Activated naive CD4-positive, alpha-beta T cell treated with anti-CD3 and anti-CD28 coated beads for 36 hours (primary cell): ENCODE measurements at places on chromosomes 11 and 22. TPM values are rescaled to one million over a fixed set of nuclear protein-coding genes. Genes with fewer than 3 reads are reported as not detected.

AHNAK gene
- total RNA-seq = 9.2 TPM

MMP11 gene
- 0.43 TPM for total RNA-seq

GGT1 gene
- 16.1 TPM for total RNA-seq

DNAJB13 gene
- total RNA-seq = not detected

ART1 gene
- total RNA-seq = not detected

DNA sequence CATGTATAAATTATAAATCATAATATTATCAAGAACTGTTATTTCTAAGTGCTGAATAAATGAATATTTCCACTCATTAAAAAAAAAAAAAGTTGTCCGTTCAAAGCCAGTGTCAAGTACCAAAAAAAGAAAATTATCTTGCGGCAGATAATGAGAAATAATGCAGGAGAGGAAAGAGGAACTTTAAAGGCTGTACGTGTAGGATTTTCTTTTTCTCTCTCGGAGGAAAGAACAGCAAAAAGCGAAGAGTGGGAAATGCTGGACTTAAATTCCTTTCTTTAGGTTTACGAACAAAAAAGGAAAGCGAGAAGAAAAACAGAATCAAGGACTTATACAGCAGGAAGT lies 999 bp upstream of the CCDC83 start:
- no peaks in the 10 kb centered on the region for H3K27me3 ChIP-seq
- peak overlapping the region; percentile 89 for H3K27ac ChIP-seq
- H3K4me3 ChIP-seq = peak overlapping the region; percentile 88
- H3K4me1 ChIP-seq = peaks cover 7% of the 10 kb centered on the region
- peaks cover 8% of the 10 kb centered on the region for H3K36me3 ChIP-seq

GRCh38 chr11:7982582-7983119 lies 4.5 kb upstream of the EIF3F start:
- no peaks in the 10 kb centered on the region for H3K27me3 ChIP-seq
- peaks cover 6% of the 10 kb centered on the region for H3K4me1 ChIP-seq
- H3K36me3 ChIP-seq = no peaks in the 10 kb centered on the region
- DNase-seq = no peak
- H3K4me3 ChIP-seq = no peak overlapping the region

DNA sequence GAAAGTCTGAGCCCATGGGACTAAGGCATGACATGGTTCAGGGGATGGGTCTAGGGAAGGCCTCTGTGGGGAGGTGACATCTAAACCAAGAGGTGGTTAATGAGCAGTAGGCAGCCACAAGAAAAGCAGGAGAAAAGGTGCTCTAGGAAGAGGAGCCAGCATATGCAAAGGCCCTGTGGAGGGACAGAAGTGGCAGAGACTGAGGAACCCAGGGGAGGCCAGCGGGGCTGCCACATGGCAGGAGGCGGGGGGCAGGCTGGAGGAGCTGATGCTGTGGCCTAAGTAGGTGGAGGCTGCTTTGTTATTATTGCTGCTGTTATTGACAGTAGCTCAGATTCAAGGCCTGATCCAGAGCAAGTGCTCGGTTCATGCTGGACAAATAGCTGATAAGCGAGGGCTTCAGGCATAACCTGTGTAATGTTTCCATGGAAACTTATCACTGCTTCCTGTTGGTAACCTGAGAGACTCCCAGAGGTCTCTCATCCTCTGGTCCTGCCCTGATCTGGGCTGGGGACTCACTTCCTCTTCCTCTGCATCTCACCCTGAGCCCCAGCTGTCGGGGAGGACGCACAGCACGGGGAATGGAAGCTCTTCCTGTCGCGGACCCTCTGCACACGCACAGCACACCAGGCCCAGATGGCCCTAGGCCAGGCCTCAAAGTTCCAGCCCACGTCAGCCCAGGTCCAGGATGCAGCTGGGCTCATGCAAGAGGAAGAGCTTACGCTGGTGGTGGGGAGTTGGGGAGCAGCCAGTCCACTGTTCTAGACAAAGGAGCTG lies 75.2 kb upstream of the TP53I11 start:
- no peaks in the 10 kb centered on the region for H3K36me3 ChIP-seq
- H3K4me3 ChIP-seq = no peak overlapping the region
- peaks cover 13% of the 10 kb centered on the region for H3K4me1 ChIP-seq

GRCh38 chr11:16013242-16013641 lies 343.1 kb downstream of the SOX6 start:
- no peaks in the 10 kb centered on the region for H3K27me3 ChIP-seq
- no peaks in the 10 kb centered on the region for H3K4me1 ChIP-seq
- no peak overlapping the region for H3K4me3 ChIP-seq
- DNase-seq = no peak
- H3K27ac ChIP-seq = no peak overlapping the region

DNA sequence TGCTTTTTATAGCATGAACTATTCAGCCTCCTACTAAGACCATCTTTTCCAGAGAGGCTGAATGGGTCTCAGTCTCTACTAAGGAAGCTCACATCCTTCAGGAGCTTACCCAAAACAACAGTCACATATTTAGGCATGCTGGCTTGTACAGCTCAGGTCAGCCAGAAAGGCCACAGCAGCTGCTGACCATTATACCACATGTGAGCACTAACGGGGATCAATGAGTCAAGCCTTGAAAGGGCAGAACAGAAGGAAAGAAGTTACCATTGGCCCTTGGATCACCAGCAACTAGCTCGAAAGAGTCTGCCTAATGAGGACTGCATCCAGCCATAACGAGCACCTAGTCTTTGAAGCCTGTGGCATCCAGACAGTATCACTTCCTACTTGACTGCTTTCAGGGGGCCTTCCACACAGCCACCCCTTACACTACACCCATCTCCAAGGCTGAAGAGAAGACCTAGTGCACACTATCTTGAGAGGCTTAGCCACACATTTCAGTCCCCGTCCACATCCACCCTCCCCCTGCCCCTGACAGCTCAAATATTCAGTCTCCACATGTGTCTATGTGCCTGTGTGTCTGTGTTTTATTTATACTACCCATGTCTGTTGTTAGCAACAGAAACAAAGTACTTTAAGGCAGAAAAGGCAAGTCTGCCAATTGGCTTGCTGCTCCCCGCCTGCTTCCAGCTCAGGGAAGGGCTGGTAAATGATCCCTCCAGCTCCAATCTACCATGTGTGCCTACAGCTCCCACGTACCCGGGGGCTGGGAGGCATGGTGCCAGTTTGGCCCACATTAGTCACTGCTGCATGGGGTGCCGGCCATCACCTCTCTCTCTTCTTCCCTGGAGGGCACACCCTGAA lies 95.5 kb downstream of the RPL27A start:
- H3K4me3 ChIP-seq = no peak overlapping the region
- no peak for DNase-seq
- no peak overlapping the region for H3K27ac ChIP-seq
- H3K4me1 ChIP-seq = no peaks in the 10 kb centered on the region

GRCh38 chr22:43400449-43400848 lies 11.4 kb upstream of the MPPED1 start:
- H3K27ac ChIP-seq = no peak overlapping the region
- H3K4me3 ChIP-seq = no peak overlapping the region
- DNase-seq = no peak
- H3K36me3 ChIP-seq = no peaks in the 10 kb centered on the region

DNA sequence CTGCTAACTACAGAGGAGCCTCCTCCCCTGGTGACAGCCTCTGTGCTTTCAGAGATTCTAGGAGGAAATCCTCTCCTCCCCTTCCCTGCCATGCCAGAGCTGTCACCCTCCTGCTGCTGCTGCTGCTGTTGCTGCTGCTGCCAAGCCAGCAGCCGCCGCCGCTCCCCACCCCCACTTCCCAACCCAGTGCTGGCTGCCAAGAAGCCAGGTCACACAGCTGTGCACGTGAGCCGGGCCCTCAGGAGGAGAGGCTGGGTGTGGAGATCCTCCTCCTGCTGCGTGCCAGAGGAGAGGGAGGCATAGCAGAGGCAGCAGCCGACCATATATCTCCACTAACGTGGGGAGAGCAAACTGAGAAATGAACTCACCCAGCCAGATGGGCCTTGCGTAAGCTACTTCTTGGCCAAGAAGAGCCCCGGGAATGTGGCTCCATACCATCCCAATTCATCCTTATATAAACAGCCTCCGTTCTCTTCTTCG lies 12.4 kb downstream of the CRY2 start:
- no peak for DNase-seq
- peaks cover 25% of the 10 kb centered on the region for H3K36me3 ChIP-seq
- no peak overlapping the region for H3K4me3 ChIP-seq
- H3K4me1 ChIP-seq = peaks cover 2% of the 10 kb centered on the region
- H3K27ac ChIP-seq = no peak overlapping the region

GRCh38 chr11:33722590-33723234 lies 13.5 kb downstream of the CD59 start:
- H3K27me3 ChIP-seq = no peaks in the 10 kb centered on the region
- H3K4me3 ChIP-seq = no peak overlapping the region
- peak overlapping the region; percentile 21 for H3K27ac ChIP-seq
- peak; percentile 47 for DNase-seq

GRCh38 chr11:57885298-57886050 lies 123.9 kb downstream of the CTNND1 start:
- peaks cover 3% of the 10 kb centered on the region for H3K27me3 ChIP-seq
- peak; percentile 47 for DNase-seq
- no peak overlapping the region for H3K4me3 ChIP-seq
- H3K36me3 ChIP-seq = no peaks in the 10 kb centered on the region
- no peak overlapping the region for H3K27ac ChIP-seq
- peaks cover 3% of the 10 kb centered on the region for H3K4me1 ChIP-seq

- H3K27ac ChIP-seq = no peak overlapping the region
- H3K4me3 ChIP-seq = no peak overlapping the region
- H3K27me3 ChIP-seq = peaks cover 6% of the 10 kb centered on the region
- DNase-seq = no peak
- no peaks in the 10 kb centered on the region for H3K36me3 ChIP-seq
Observed at GRCh38 chr11:86938900-86939880, 16.0 kb downstream of the FZD4 start.

DNA sequence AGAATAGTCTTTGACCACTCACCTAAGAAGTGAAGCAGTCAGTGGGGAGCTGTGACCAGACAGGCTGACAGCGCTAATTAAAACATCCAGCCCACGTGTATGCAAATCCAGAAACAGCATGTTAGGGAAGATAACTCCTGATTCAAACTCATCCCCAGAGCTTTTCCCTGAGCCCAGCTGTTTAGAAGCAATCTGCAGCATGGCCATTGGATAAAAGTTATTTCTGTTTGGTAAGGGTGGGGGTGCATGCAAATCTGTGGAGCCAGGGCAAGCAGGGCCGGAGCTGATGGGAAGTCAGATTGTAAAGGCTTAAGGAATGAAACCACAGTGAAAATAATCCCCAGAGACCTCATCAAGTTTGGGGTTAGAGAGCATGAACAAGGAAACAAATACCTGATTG lies 247.9 kb upstream of the KIRREL3 start:
- no peaks in the 10 kb centered on the region for H3K27me3 ChIP-seq
- H3K4me1 ChIP-seq = no peaks in the 10 kb centered on the region
- no peak overlapping the region for H3K4me3 ChIP-seq
- no peak overlapping the region for H3K27ac ChIP-seq
- H3K36me3 ChIP-seq = no peaks in the 10 kb centered on the region

GRCh38 chr22:25496396-25497064 lies 67.9 kb upstream of the GRK3 start:
- DNase-seq = no peak
- peaks cover 1% of the 10 kb centered on the region for H3K36me3 ChIP-seq
- no peaks in the 10 kb centered on the region for H3K27me3 ChIP-seq
- no peak overlapping the region for H3K4me3 ChIP-seq
- H3K4me1 ChIP-seq = no peaks in the 10 kb centered on the region

- H3K4me3 ChIP-seq = no peak overlapping the region
- DNase-seq = no peak
- no peaks in the 10 kb centered on the region for H3K4me1 ChIP-seq
- H3K27me3 ChIP-seq = peaks cover 5% of the 10 kb centered on the region
- no peaks in the 10 kb centered on the region for H3K36me3 ChIP-seq
Observed at GRCh38 chr11:59901306-59901705, 22.7 kb downstream of the OOSP3 start.

DNA sequence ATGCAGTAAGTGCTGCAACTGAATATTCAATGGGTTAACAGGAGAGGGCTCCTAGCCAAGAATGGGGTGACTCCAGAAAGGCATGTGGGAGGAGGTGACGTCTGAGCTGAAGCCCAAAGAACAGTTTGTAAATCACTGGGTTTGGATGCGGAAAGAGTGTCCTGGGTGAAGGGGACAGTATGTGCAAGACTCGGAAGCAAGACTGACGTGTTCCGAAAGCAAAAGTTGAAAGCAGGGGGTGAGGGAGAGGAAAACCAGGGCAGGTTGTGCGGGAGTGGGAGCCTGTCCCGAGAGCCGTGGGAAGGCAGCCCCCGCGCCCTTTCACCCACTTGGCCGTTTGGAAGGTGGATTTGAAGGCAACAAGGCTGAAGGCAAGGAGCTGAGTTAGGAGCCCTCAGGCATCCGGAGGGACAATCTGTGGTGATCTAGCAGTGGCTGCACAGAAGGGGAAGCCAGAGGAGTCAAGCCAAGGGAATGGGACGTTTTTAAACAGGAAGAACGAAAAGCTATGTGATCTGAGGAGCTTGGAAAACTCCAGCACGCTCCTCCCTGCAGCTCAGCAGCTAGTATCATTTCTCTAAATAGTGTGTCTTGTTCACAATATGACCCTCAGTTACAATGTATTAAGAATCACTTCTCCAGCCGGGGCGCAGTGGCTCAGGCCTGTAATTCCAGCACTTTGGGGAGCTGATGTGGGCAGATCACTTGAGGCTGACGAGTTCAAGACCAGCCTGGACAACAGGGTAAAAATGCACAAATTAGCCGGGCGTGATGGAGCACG lies 7.7 kb downstream of the SLC25A18 start:
- no peak overlapping the region for H3K4me3 ChIP-seq
- H3K27ac ChIP-seq = no peak overlapping the region
- DNase-seq = no peak
- H3K36me3 ChIP-seq = no peaks in the 10 kb centered on the region
- peaks cover 6% of the 10 kb centered on the region for H3K27me3 ChIP-seq

DNA sequence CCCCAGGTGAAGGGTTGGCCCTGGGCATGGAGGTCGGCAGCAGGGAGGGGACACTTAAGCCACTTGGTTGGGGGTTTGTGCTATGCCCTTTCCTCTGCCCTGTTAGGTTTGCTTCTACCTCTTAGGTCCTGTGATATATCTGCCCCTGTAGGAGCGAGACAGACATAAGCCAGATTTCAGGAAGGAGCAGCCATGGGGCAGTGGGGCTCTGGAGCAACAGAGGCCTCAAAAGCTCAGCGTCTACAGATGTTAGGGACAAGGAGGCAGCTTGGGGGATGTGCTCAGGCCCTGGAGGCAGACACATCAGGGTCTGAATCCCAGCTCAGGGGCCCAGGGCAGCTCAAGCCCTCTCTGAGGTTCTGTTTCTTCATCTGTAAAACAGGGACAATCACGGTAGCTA lies 27.2 kb upstream of the KCNQ1OT1 start:
- H3K27ac ChIP-seq = no peak overlapping the region
- H3K27me3 ChIP-seq = no peaks in the 10 kb centered on the region
- H3K36me3 ChIP-seq = no peaks in the 10 kb centered on the region
- no peak overlapping the region for H3K4me3 ChIP-seq
- no peaks in the 10 kb centered on the region for H3K4me1 ChIP-seq

GRCh38 chr11:85040166-85040565 lies 587.0 kb downstream of the DLG2 start:
- DNase-seq = no peak
- H3K27ac ChIP-seq = no peak overlapping the region
- H3K36me3 ChIP-seq = no peaks in the 10 kb centered on the region
- H3K4me1 ChIP-seq = no peaks in the 10 kb centered on the region
- no peak overlapping the region for H3K4me3 ChIP-seq
- H3K27me3 ChIP-seq = no peaks in the 10 kb centered on the region
